ENCODE measurements at places on chromosomes 11 and 22. TPM values are rescaled to one million over a fixed set of nuclear protein-coding genes. Genes with fewer than 3 reads are reported as not detected.

The OR52H1 gene
- not detected for total RNA-seq

The MOGAT2 gene
- not detected for total RNA-seq

GRCh38 chr11:122732342-122733315, 77.1 kb downstream of the UBASH3B start:
- DNase-seq: no peak

- no peak for DNase-seq
These were observed 922.1 kb downstream of the OPCML start for GRCh38 chr11:132610216-132610615.

- no peak for DNase-seq
These were observed 1.6 kb upstream of the TMPRSS13 start for GRCh38 chr11:117930668-117931330.

GRCh38 chr22:49124608-49125007, 703.1 kb downstream of the BRD1 start:
- DNase-seq: no peak

DNA sequence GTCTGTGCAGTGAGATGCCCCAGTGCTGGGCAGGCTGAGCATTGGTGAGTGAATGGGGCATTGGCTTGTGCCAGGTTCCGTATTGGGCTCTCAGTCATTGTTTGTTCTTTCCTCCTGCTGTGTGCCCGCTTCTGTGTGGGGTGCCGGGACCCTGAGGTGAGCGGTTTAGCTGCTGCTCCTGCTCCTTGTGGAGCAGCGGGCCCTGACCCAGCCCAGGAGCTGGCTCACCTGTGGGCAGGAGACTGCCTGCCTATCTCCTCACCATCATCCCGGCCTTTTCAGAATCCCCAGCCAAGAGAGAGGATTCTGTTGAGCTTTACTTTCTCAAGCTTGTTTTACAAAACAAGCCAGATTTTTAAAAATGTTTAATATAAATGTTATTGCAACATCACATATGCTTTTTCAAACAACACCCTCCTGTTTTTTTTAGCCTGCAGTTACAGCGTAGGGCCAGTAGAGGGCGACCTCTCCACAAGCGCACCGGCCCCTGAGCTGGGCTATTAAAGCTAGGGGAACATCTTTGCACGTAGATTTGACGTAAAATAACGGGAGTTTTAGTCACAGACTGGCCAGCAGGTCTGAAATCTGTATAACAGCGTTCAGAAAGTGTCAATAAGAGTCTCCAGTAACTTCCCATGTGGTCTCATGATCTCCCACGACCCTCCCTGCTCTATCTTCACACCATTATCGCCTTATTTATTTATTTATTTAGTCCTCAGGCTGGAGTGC, 25.1 kb upstream of the RELT start:
- DNase-seq: no peak

DNA sequence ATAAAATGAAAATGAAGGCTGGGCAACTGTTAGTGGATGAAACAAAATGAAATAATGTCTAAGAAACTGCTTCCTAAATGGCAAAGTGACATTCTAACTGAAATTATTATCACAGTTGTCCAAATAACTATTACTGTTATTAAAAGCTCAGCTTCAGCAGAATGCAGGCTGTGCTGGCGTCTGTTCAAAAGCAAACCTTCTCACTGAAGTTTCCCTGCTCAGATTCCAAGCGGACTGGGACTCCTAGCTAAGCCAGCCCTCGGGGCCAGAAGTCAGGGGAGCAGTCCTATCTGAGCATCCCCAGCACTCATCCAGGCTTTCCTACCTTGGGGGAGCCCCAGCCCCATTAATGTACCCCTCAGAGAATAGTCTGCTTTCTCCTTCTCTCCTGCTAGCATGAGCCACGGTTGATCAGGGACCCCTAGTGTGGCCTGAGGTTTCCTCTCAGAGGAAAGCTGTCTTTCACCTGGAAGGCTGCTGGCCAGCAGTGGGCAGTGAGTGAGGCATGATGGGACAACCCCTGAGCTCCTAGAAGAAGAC, 1167.3 kb downstream of the TBC1D22A start:
- no peak for DNase-seq

DNA sequence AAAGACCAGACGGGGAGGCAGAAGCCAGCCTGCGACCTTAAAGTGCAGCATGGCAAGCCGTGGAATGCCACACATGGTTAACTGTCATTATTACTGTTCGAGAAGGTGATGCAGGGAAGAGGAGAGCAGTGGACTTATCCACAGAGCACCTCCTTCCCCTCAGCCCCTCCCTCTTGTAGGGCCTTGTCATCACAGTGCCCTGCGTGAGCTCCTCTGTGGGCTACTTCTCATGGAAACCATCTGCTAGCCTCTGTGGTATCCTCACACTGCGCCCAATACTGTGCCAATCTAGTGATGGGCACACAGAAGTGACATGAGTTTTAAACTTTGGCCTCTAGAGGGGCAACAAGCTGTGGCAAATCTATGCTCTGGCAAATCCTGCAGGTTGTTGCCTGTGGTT, 18.2 kb upstream of the CCDC134 start:
- DNase-seq: no peak

All from vagina (tissue), 2 donors.